Esophagus squamous epithelium (tissue), 5 donors: ENCODE measurements at places on chromosomes 5 and 9.

DNA sequence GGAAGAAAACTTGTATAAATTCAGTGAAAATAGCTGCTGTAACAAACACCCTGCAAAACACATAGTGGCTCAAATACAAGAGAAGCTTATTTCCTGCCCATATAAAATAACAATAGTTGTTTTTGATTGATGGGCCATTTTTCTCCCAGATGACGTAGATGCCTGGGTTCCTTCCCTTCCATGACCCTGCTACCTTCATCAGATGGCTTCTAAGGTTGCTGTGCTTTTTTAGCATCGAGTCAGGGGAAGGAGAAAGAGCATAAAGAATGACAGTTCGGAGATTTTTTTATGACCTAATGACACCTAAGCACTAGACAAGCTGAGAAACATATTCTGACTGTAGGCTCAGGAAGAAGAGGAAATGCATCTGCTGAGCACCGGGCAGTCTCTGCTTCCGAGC lies 34.7 kb upstream of the DPYSL3 start:
- no peak for DNase-seq

DNA sequence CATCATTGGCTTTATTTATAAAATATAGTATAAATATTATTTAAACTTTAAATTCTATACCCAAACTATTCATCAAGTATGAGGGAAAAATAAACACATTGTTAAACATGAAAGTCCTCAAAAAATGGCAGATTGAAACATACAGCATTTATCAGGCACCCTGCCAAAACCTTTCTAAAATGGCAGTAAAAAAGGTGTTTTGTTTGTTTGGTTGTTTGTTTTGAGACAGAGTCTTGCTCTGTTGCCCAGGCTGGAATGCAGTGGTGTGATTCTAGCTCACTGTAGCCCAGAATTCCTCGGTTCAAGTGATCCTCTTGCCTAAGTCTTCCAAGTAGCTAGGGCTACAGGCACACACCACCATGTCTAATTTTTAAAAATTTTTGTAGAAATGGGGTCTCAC lies 60.1 kb upstream of the ECM2 start:
- no peak for DNase-seq

- no peak for DNase-seq
Observed at GRCh38 chr9:89445801-89446251, 52.1 kb downstream of the SEMA4D start.

GRCh38 chr5:73312146-73312871 lies 136.3 kb downstream of the FOXD1 start:
- no peak for DNase-seq

DNA sequence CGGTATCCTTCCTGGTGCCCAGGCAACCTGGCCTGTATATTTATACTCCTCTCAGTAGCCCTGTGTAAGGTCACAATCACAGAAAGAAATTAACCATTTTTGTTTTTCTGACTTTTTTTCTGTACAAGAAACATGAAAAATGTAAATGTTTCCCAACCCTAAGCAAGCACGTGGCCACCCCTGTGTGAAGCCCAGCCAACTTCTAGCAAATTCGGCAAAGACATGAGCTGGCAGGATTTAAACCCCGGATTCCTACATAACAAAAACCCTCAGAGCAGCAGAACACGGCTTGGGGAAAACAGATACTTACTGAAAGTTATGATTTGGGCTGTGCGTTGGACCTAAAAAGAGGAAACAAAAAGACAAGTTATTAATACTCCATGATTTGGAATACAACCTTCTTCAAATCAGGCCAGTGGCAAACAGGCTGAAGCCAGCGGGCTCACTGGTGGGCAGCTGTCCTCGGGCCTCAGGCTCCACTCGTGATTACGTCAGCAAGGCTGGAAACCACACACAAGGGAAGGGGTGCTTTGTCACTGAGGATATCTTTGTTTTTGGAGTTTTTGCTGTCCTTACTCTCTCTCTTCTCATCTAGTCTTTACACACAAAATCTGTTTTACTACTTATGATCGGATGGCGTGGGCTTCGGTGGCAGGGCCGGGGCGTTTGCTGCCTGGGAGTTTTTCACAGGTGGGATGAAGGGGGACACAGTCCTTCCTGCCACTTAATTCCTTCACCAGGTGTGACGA lies 194.1 kb downstream of the ROR2 start:
- DNase-seq: no peak

- no peak for DNase-seq
Observed at GRCh38 chr5:77621440-77621839, 17.1 kb downstream of the OTP start.
